ENCODE measurements at places on chromosomes 4 and X.

DNA sequence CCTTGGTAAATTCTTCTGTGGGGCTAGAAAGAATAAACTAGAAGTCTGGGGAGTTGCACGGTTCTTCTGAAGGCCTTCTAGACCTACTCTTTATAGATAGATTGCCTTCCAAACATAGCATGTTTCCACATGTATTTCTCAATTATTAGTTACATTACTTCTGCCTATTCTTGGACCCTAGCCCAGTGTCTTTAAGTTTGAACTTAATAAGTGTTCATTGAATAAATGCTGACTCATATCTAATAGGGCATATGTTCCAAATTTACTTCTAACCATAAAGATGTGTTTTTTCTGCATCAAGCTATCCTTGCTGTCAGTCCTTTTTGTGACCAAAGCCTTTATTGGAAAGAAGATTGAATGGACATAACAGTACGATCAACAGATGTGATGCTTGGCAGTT, 503.6 kb upstream of the ZFP42 start:
- DNase-seq = no peak

DNA sequence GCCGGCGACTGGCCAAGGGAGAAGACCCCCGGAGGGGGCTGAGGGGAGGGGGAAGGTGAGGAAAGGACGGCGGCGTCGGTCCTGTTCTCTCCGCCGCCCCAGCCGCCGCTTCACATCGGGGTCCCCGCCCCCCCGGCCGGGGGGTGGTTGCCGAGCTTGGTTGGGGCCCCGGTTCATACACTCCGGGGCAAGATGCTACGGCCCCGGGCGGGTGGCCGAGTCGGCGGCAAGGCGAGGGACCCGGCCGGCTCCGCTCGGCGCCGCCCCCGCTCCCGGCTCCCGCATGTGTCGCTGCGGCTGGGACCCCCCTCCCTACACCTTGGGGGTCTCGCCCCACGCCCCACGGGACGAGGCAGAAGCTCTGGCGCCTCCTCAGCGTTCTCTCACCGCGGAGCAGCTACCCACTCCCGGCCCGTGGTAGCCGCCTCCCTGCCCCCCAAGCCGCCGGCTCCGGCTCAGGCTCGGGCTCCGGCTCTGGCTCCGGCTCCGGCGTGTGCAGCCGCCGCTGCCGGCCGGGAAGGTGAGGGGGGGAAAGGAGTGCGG, 461 bp downstream of the FBXW7 start:
- no peak for DNase-seq

DNA sequence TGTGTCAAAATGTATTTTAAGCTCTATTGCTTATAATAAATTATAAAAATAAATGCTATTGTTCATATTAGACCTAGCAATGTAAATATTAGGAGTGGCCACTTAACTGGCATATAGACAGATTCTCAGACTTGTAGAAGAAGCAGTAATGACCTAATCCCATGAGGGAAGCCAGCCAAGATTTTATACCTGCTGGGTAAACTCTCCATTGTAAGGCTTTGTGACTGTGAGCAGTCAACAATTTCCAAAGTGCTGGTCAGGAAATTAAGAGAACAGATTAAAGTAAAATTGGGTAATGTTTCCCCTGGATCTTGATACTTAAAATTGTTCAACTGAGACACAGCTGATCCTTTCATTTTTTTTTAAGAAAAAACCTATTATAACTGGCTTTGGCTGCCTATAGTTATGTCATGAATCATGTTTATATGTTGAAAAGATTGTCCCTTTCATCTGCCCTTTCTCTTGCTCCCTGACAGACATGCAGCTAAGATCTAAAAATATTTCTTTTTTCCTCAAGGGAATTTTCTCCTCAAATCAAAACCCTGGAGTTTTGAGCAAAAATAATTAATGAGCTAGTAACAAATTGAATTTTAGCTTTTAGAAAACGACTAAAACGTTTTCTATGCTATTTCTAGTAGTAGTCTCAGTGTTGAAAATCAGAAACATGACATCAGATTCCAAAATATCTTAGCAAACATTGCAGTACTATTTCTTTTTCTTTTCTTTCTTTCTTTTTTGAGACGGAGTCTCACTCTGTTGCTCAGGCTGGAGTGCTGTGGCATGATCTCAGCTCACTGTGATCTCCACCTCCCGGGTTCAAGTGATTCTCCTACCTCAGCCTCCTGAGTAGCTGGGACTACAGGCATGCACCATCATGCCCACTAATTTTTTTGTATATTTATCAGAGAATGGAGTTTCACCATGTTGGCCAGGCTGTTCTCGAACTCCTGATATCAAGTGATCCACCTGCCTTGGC, 77.9 kb downstream of the ADGRL3 start:
- DNase-seq = no peak

- DNase-seq = no peak
Measured at GRCh38 chr4:2829321-2829932, 14.2 kb upstream of the ADD1 start.

DNA sequence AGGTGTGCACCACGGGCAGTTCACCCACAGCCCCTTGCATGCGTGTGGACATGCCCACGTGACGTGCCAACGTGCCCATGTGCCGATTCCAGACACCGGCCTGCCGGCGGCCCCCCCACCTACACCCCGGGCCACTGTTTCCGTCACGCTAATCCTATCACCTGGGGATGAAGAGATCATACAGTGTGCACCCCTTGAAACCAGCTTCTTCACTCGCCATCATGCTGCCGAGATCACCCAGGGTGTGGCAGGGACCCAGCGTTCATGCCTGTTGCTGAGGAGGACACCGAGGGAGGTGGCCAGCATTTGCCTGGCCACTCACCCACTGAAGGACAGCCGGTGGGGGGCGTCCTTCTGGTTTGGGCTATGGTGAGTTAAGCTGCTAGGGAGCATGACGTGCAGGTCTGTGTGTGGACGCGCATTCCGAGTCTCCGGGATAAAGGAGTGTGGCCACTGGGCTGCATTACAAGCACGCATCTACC, 14.1 kb downstream of the CTBP1 start:
- DNase-seq = no peak

DNA sequence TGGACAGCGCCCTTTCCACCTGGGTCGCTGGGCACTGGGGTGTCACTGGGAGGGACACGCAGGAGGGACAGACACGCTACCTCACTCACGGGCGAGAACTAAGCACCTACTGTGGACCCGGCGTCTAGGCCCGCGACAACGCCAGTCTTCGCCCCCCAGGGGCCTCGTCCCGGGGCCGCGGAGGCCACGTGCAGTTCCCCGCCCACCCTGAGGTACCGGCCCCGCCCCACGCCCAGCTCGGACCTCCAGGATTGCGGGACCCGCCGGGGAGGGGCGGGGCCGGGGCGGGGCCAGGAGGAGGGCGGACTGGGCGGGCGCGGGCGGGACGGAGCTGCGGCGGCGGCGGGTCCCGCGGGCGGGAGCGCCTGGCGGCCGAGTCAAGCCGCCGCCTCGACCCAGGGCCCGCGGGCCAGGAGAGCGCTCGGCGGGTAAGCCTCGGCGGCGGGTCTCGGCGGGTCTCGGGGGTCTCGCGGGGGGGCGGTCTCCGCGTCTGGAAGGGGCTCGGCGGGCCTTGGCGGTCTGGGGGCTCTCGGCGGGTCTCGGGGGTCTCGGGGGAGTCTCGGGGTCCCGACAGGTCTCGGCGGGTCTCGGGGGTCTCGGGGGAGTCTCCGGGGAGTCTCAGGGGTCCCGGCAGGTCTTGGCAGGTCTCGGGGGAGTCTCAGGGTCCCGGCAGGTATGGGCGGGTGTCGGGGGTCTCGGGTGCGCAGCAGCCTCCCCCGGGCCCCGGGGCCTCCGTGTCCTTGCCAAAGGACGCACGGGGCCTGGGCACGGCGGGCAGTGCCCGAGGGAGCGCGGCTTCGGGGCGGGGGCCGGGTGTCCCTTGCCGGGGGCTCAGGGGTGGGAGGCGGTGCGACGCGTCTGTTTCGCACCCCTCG, at the start of gene SH3BP2:
Gene SH3BP2 (plus strand): TSS at position 375 of the 875 bp plus-strand sequence. CDS start 27,533 bp downstream, outside the sequence.
- DNase-seq = no peak

Data from NCI-H1436 treated with DMSO at 0.1 percent for 48 hours (cell line).